ENCODE measurements at places on chromosomes 16 and 17. TPM values are rescaled to one million over a fixed set of nuclear protein-coding genes. Genes with fewer than 3 reads are reported as not detected.

GRCh38 chr17:76271669-76272540 lies 6.8 kb downstream of the UBALD2 start:
- DNase-seq = no peak

LGALS9B gene
- polyA plus RNA-seq = not detected

DNA sequence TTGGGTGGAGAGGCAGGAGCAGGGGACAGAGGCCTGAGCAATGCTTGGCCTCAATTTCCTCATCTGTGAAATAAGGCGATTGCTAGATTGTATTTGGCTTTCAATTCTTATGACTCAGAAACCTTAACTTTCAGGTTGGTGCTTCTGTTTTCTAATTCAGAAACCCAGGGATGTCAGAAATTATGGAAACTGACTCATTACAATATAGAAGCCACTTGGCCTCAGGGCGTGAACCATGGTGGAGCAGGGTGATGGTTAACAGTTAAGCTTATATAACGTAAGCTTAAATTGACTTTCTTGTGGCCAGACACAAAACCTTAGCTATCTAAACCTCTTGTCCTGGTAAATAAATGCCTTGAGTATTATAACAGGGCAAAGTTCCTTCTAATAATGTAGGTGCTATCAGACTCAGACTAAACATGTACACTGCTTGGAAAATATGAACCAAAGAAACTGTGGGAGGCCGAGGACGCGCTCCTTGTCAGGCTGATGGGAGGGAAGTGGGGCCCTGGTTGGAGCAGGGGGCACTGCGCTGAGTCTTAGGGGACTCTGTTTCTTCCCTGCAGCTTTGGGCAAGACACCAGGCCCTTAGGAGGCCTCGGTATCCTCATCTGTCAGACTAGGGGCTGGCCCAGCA lies 17.1 kb upstream of the SREBF1 start:
- DNase-seq = no peak

PERCC1 gene
- polyA plus RNA-seq = 0.20 TPM

DNA sequence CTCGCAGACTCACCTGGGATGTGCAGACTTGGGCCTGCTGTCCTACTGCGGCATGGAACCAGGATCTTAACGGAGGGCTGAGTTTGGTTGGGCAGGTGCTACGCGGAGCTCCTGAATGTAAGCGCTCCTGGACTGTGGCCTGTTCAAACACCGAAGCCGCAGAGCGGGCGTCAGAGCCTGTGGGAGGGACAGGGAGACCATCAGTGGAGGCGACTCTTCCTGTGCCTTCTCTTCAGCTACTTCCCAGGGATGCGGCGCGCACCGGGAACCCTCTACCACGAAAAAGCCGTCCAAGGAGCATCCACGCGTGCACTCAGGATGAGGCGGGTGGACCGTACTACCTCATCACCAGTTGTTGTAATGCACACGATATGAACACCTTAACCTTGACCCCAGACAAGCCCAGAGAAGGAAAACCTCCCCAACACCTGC lies 2.0 kb downstream of the USP36 start:
- no peak for DNase-seq

DNA sequence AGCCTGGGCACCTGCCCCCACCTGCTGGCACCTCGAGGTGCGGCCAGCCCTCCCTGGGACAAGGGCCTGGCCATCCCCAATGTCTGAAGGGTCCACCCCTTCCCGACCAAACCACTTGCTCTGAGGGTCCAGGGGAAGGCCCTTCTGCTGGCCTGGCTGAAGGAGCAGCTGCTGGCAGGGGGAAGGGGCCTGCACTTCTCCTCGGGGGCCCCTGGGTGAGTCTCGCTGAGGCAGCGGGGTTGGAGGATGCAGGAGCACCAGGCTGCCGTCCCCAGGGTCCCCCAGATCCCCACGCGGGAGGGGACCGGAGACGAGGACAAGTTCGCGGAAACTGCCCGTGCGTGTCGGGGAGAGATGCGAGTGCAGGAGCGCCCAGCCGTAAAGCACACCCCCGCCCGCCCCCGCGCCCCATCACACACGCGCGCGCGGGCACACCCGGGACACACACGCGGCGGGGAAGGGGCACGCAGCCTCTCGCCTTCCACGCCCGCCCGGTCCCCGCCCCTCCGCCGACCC lies 725 bp upstream of the CACNA1H start:
- no peak for DNase-seq

GRCh38 chr16:20311548-20311947 lies 15.8 kb downstream of the GP2 start:
- no peak for DNase-seq

DNA sequence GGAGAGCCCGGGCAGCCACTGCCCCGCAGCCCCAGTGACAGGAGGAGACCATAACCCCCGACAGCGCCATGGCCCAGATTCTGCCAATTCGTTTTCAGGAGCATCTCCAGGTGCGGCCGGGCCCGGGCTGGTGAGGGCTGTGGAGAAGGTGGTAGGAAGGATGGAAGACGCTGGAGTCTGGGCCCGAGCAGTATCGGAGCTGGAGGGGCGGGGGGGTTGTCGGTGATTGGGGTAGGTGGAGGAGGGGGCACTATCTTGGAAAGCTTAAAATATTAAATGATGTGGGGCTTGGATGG lies 317 bp downstream of the CLTC start:
- DNase-seq = no peak

DNAJA2 gene
- polyA plus RNA-seq = 45.7 TPM

UMOD gene
- polyA plus RNA-seq = not detected

TTYH2 gene
- 78.6 TPM for polyA plus RNA-seq

DNA sequence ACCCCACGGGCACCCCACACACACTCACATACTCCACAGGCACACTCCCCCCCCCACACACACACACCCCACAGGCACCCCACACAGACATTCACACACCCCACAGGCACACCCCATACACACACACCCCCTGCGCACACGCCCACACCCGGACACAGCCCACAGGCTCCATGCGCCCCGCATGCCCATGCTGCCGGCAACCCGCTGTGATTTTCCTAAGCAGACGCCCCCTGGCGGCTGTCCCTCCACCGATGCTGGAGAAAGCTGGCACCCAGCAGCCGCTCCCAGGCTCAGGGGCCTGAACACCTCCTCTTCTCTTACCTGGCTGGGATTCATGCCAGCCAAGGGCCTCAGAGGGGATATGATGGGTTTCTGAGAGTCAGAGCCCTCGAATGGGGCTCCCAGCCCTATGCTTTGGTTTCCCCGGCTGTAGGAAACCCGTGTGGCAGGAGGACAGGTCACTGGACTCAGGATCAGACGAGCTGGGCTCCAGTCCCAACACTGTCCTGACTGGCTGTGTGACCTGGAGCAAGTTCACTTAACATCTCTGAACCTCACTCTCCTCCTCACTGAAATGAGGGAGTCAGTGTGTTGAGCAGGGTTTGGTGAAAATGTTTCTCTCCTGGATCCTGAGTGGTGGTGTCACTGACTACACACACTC lies 19.6 kb upstream of the TNFRSF13B start:
- DNase-seq = no peak

PRR35 gene
- 0.14 TPM for polyA plus RNA-seq

- no peak for DNase-seq
Measured at GRCh38 chr17:66426397-66427033, 124.1 kb downstream of the PRKCA start.

- no peak for DNase-seq
Measured at GRCh38 chr16:59878999-59879398, 1144.9 kb upstream of the GOT2 start.

XYLT1 gene
- polyA plus RNA-seq = 5.5 TPM

DNA sequence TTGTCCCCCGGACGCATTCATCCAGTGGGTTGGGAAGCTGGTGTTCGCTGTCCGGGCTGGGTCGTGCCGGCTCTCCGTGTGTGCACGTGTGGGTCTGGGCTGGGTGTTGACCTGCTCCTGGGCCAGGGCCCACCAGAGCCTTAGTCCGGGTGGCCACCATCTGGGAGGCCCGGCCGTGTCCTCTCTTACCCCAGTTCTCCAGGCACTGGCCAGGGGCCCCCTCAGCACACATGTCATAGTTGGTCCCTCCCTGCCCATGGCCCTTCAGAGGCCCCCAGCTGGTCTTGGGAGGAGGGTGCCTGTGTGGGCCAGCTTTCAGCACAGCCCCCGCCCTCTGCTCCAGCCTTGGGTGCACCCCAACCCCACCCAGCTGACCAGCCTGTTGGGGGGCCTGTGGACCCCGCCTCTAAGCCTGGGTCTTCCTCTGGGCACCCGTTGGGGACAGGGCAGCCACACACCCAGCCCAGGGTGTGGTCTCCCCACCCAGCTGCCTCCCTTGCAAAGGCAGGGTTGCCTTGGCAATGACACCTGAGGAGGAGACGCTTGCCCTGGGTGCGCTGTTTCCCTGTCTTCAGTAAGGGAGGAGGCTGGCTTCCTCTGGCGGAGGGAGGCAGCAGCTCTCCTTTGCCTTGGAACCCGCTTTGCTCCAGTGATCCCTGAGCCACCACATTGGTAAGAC lies 77.4 kb downstream of the JPH3 start:
- DNase-seq = no peak

EME2 gene
- polyA plus RNA-seq = 5.7 TPM

DNA sequence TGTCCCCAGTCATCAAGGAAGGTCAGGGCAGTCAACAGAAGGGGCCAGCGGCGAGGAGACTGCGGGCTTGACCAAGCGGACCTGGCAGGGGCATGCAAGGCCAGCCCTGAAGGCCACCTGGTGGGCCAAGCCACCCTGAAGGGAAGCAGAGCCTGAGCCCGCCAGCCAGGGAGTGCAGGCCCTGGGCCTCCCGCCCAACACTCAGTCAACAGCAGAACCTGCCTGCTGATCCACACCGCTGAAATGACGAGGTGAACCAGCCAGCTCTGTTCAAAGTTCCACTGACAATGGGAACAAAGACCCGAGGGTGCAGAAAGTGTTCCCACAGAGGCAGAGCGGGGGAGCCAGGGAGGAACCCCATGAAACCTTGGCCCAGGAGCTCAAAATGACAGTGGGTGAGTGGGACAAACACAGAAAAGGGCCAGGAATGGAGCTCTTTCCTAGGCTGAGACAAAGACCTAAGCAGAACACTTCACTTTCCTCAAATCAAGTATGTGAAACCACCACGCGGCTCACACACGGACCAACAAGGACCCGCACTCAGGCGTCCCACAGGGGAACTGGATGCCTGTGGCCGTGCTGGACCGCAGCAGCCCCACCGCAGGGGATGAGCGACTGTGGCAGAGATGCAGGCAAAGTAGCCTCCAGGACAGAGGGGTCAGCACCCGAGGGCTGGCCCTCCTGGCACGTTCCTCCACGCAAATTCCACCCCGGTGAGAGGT lies 12.0 kb downstream of the AXIN1 start:
- DNase-seq = no peak

DNA sequence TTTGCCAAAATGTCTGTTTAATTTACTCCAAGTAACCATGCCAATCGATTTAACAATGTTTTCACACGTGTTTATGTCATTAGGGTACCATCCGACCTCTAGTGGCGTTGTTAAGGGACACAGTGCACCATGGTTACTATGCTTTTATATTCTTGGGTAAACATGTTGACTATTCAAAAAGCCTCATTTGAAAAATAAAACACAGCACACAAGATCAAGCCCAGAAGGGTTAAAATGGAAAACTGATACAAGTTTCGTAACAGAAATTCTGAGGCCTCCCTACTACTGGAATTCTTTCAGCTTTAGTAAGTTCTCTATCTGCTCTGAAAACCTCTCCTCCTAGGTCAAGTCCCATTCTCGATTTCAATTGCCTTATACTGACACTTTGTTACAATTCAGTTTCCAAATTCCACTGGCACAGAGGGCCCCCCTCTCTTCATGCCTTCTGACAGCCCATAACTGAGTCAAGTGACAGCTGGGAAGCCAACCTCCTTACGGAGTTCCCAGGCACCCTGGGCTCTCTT lies 2.1 kb downstream of the CFAP20 start:
- DNase-seq = peak; percentile 40

GRCh38 chr17:57305908-57306504 lies 49.7 kb downstream of the MSI2 start:
- no peak for DNase-seq

OR1F1 gene
- not detected for polyA plus RNA-seq

KRT33A gene
- not detected for polyA plus RNA-seq

DNA sequence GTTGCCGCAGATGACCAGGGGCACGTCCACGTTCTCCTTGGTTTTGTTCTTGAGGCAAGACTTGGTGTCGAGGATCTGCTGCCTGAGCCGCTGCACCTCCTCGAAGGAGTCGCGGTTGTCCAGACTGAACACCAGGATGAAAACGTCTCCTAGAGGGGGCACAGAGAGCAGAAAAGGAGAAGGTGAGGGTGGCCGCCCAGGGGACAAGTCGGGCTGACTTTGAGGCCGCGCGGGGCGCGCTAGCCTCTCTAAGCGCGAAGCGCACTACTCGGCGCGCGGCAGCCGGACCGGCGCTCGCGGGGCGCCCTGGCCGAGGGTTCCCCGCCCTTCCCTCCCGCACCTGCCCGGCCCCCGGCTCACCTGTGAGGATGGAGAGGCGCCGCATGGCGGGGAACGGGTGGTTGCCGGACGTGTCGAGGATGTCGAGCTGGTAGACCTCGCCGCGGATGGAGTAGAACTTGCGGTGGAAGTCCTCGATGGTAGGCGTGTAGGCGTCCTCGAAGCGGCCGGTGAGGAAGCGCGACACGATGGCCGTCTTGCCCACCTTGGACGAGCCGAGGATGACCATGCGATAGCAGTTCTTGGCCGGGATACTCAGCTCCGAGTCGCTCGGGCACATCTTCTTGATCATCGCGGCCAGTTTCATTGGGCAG lies 533 bp downstream of the RASD1 start:
- no peak for DNase-seq

RND2 gene
- polyA plus RNA-seq = 0.49 TPM

DNA sequence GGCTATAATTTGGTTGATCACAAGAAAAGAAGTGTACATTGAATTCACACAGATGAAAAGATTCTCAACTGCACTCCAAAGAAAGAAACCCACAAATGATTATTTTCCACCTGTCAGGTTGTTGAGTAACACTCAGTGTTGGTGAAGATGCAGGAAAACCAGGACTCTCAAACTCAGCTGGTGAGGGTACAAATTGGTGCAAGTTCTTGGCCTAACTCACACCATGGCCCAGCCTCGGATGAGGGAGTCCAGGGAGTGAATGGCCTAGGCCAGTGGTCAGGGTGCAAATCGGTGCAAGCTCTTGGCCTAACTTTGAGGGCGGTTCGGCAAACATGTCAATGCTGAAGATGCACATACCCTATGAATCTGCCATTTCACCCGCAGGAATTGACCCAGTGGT lies 8.6 kb downstream of the SCNN1B start:
- DNase-seq = no peak

GRCh38 chr16:87685766-87686165 lies 80.0 kb downstream of the KLHDC4 start:
- no peak for DNase-seq

DNA sequence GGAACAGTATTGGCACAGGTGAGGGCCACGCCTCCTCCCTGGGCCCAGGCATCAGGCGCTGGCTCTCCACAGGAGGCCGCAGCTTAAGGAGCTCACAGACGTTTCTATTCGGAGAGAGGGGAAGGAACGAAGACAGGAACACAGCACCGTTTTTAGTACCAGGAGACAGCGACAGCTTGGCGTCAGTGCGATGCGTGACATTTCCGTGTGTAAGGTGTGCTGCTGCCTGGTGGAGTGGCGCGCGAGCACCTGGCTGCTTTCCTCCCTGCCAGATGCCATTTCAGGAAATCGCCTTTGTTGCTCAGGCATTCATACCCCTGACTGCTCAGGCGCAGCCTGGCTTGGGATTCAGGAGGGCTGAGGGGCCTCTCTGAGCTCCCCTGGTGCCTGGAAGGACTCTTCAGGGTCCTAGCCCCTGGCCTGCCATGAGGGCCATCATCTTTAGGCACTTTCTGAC lies 367.5 kb downstream of the CPPED1 start:
- no peak for DNase-seq

- DNase-seq = no peak
Measured at GRCh38 chr16:26263406-26263805, 571.6 kb downstream of the HS3ST4 start.

Measured in forelimb muscle (tissue), 1 donor.